ENCODE measurements at places on chromosomes 3 and 15.

- DNase-seq: no peak
These were observed 140.2 kb downstream of the GMNC start for GRCh38 chr3:190722181-190722905.

DNA sequence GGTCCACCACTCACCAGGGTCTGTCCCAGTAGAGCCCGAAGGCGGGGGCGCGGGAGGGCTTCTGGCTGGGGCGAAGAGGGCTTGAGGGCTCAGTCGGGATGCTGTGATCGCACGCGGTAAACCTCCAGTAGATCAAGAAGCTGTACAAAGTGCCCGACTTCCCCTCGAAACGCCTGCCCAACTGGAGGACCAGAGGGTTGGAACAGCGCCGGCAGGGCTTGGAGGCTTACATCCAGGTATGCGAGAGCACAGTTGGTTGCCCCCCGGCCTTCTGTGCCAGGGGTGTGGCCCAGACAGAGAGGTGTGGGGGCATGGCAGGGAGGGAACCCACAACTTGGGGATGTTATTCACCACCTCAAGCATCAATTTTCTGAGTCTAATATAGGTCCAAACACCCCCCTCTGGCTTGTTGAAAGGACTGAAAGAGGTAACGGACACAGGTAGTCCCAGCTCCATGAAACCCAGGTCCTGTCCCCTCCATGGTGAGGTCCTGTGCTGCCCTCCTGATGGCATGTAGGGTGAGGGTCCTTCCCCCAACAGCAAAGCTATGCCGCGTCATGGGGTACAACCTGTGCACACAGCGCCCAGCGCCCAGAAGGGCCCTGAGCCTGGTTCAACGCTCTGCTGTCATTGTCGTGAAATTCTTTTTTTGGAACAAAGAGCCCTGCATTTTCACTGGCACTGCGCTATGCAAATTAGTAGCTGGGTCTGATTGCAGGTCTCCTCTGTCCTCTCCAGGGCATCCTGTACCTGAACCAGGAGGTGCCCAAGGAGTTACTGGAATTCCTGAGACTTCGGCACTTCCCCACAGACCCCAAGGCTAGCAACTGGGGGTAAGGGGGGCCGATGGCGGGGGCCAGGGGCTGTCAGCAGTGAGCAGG, 1.2 kb downstream of the SNX22 start:
- DNase-seq: no peak

DNA sequence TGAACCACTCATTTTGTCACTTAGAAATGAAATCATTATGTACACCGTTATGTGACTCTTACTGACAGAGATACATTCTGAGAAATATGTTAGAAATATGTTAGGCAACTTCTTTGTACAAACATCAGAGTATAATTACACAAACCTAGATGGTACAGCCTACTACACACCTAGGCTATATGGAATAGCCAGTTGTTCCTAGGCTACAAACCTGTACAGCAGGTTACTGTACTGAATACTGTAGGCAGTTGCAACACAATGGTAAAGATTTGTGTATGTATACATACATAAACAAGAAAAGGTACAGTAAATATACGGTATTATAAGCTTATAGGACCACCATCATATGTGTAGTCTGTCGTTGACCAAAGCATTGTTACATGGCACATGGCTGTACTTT, 3.7 kb downstream of the SACM1L start:
- DNase-seq: no peak

- no peak for DNase-seq
These were observed 90.3 kb downstream of the PLXNA1 start for GRCh38 chr3:127072971-127073783.

DNA sequence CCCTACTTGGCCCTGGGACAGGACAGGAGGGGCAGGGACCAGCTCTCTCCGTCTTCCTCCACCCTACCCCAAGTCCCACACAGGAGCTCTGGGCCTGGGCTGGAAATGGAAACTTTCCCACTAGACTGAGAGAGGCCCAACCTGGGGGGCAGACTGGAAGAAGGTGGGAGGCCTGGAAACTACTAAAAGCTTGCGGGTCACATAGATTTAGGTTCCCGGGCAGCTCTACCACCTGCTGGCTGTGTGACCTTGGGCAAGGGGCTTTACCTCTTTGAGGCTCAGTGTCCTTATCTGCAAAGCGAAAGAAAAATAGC, 49.9 kb upstream of the CCDC174 start:
- no peak for DNase-seq

- no peak for DNase-seq
These were observed 53.8 kb upstream of the SENP5 start for GRCh38 chr3:196813903-196814302.

DNA sequence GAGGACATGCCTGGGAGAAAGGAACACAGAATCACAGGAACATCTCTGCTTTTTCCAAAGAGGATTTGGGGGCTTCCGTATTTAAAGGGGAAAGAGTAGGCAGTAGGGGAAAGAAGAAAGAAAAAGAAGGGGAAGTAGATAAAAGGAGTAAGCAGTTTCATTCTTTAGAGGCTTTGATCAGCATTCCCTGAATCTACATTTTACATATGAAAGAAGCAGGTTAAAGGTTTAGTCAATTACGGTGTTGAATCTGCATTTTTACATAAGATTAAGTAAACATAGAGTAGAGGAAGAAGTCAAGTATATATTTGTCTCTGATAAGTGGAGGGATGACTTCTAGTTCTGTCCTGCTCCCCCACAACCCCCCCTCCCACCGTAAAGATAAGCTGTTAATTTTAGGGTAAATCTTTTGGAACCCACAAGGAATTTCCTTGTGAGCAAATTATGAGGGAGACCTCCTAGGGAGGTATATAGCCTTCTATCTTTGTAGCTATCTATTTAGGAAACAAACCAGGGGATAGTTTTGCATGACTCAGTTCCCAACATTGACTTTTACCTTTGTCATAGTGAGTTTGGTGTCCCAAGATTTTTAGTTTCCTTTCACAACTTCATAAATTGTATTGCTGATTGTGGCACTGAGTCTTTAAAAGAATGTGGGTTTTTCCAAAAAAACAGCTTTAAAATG, 8.7 kb upstream of the P2RY12 start:
- no peak for DNase-seq

DNA sequence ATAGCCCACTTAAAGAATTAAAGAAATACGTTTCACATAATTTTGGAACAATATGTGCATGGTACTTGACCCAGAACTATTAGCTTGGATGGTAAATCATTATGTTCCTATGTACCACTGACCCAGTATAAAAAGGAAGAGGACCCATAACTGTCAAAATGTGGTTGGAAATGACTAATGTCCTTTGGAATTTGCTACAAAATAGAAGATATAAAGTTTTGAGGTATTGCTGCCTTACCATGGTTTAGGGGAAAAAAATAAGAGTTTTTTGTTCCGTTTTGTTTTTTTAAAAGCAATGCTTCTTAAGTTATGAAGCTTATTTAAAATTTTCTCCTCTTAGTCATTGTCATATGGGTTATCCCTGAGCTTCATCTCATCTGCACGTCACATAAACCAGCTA, 15.8 kb upstream of the TFDP2 start:
- DNase-seq: no peak

GRCh38 chr3:147797095-147797494, 387.9 kb downstream of the ZIC1 start:
- no peak for DNase-seq

- no peak for DNase-seq
These were observed 1041.7 kb downstream of the AGBL1 start for GRCh38 chr15:87121336-87121735.

- DNase-seq: no peak
These were observed 46.5 kb upstream of the MTMR10 start for GRCh38 chr15:31037731-31038477.
